ENCODE measurements at places on chromosomes 16 and 17.

- H3K27me3 ChIP-seq = no peaks in the 10 kb centered on the region
- no peak overlapping the region for H3K4me3 ChIP-seq
- H3K4me1 ChIP-seq = no peaks in the 10 kb centered on the region
- DNase-seq = no peak
- no peaks in the 10 kb centered on the region for H3K36me3 ChIP-seq
These were observed 95.7 kb downstream of the WNT3 start for GRCh38 chr17:46722662-46723285.

- H3K4me3 ChIP-seq = no peak overlapping the region
- no peaks in the 10 kb centered on the region for H3K4me1 ChIP-seq
- no peak for DNase-seq
- H3K27ac ChIP-seq = no peak overlapping the region
- no peaks in the 10 kb centered on the region for H3K36me3 ChIP-seq
These were observed 22.8 kb downstream of the RAB40B start for GRCh38 chr17:82675476-82676245.

DNA sequence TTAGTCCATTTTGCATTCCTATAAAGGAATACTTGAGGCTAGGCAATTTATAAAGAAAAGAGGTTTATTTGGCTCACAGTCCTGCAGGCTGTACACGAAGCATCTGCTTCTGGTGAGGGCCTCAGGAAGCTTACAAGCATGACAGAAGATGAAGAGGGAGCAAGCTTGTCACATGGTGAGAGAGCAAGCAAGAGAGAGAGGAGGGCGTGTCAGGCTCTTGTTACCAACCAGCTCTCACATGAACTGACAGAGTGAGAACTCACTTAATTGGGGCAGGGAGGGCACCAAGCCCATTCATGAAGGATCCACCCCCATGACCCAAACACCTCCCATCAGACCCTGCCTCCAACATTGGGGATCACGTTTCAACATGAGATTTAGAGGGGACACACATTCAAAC lies 1.6 kb downstream of the CHCT1 start:
- no peak overlapping the region for H3K4me3 ChIP-seq
- H3K4me1 ChIP-seq = peaks cover 4% of the 10 kb centered on the region
- no peak overlapping the region for H3K27ac ChIP-seq
- peak; percentile 4 for DNase-seq
- H3K36me3 ChIP-seq = no peaks in the 10 kb centered on the region

DNA sequence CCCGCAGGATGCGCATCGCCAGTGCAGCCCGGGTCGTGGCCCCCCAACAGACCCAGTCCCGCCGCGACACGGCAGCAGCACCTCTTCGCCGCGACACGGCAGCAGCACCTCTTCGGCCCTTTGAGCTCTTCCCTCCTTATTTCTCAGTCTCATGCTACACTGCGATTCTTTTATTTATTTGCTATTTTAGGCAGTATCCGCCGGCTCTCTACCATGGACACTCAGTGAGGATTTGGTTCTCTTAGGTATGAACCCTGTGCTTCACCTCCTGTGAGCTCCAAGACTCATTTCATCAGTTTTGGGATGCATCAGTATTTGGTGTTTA lies 8.3 kb upstream of the MAP2K3 start:
- H3K4me1 ChIP-seq = peaks cover 38% of the 10 kb centered on the region
- H3K36me3 ChIP-seq = no peaks in the 10 kb centered on the region
- H3K4me3 ChIP-seq = peak overlapping the region; percentile 82
- H3K27ac ChIP-seq = peak overlapping the region; percentile 87
- no peaks in the 10 kb centered on the region for H3K27me3 ChIP-seq

- H3K36me3 ChIP-seq = peaks cover 23% of the 10 kb centered on the region
- DNase-seq = no peak
- H3K4me3 ChIP-seq = no peak overlapping the region
- H3K27ac ChIP-seq = no peak overlapping the region
- H3K4me1 ChIP-seq = peaks cover 33% of the 10 kb centered on the region
These were observed 48.9 kb downstream of the TEX2 start for GRCh38 chr17:64213995-64214811.

DNA sequence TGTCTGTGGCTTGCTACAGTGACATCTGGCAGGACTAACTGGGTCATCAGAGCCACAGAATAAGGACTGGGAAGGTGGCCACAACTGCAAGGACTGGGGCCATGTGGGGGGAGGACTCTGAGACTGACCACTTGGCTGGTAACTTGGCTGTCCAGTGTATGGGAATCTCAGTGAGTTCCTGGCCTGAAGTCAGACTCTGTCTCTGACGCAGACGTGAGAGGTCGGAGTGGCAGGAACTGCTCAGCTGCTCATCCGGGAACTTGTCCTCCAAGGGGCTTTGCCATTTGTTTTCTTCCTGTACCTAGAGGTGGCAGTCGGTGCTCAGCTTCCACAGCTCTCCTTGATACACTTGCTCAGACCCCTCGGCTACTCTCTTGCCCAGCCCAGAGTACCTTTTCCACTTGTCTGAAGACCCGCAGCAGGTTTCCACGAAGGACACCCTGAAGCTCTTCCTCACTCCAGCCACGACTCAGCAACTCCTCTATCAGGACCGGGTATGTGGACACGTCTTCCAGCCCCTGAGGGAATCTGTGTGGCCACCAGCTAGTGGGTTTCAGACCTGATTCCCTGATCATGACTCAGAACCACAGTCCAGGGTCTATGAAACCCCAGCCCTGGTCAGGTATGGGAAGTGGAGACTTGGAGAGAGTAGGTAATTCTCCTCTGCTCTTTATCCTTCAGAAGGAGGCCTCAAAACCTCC lies 7.3 kb upstream of the DPEP3 start:
- no peaks in the 10 kb centered on the region for H3K27me3 ChIP-seq
- H3K4me3 ChIP-seq = no peak overlapping the region
- H3K4me1 ChIP-seq = peaks cover 25% of the 10 kb centered on the region
- no peak for DNase-seq
- H3K36me3 ChIP-seq = no peaks in the 10 kb centered on the region

DNA sequence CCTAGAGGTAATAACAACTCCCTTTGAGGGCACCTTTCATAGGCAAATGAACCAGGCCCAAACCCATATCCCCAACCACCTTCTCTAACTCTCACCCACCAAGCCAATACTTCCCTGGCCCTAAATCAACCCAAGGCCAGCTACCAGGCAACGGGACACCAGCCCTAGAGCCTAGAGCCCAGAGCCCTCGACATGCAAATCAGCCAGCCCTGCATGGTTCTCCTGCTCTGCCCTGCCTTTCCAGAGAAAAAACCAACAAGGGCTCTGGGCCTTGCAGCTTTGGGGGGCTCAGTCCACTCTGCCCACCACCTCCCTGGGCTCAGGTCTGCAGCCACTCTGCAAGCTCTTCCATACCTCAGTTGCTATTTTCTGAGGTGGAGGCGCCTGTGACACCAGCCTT lies 55.0 kb downstream of the PITPNM3 start:
- no peaks in the 10 kb centered on the region for H3K36me3 ChIP-seq
- H3K4me3 ChIP-seq = no peak overlapping the region
- no peak for DNase-seq
- H3K4me1 ChIP-seq = peaks cover 5% of the 10 kb centered on the region
- no peak overlapping the region for H3K27ac ChIP-seq

DNA sequence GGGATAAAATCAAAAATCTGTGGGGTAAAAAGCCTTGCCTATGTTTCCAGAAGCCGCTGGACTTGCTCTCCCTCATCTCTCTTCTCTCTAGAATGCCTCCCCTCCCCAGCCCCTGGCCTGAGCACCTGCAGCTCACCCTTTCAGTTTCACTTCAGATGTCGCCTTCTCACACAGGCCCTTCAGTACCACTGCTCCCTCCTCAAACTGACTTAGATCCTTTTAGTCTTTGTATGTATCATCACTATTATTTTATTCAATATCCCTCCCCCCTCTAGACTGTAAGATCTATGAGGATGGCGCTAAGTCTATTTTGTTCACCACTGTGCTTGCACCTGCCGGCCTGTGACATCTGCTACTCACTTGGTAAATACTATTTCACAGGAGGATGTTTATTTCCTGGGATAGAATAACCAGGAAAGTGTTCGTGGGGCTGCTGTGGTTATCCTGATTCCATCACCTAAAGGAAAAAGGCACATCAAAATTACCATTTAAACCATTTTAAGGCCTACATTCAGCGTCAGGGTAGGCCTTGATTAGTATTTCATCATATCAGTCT lies 122.3 kb downstream of the MRTFB start:
- peak overlapping the region; percentile 89 for H3K27ac ChIP-seq
- DNase-seq = peak; percentile 59
- H3K4me3 ChIP-seq = peak overlapping the region; percentile 61

DNA sequence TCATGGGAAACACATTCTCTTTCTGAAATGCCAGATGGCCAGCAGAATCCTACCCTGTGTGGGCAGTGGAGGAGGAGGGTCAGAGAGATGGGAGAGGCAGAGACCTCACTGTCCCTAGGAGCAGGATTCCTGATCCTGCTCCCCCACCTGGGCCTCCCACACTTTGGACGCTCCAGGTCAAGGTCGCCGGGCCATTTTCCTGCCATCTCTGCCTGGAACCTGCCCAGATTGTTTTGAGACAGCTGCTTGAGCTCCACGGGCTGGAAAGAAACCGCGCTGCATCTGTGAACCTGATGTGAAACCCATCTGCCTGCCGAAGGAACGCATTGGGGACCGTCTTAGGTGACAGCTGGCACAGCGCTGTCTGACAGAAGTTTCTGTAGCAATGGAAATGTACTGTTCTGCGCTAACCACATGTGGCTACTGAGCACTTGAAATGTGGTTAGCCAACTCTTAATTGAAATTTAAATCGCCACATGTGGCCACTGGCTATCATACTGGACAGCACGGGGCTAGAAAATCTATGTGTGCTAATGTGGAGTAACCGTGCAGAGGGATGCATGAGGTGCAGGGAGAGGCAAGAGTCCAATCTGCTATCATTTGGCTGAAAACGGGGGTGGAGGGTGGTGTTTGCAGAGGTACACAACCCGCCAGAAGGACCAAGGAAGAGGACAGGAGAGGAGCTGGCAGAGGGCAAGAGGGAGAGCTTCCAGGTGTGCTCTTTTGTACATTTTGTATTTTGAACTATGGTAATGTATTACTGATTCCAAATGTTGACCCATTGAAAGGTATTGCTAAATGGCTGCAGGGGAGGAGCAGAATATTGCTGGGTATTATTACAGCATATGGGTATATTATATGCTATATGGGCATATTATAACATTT lies 15.4 kb upstream of the NUBP1 start:
- H3K4me3 ChIP-seq = no peak overlapping the region
- no peaks in the 10 kb centered on the region for H3K27me3 ChIP-seq
- no peaks in the 10 kb centered on the region for H3K36me3 ChIP-seq
- H3K4me1 ChIP-seq = no peaks in the 10 kb centered on the region
- DNase-seq = no peak
- no peak overlapping the region for H3K27ac ChIP-seq

GRCh38 chr17:78112518-78113471 lies 15.8 kb downstream of the TMC6 start:
- DNase-seq = peak; percentile 85
- peak overlapping the region; percentile 80 for H3K27ac ChIP-seq
- no peak overlapping the region for H3K4me3 ChIP-seq
- H3K36me3 ChIP-seq = peaks cover 54% of the 10 kb centered on the region
- no peaks in the 10 kb centered on the region for H3K27me3 ChIP-seq

GRCh38 chr17:36092230-36092629 lies 2.3 kb upstream of the CCL3 start:
- H3K36me3 ChIP-seq = peaks cover 7% of the 10 kb centered on the region
- H3K27ac ChIP-seq = peak overlapping the region; percentile 87
- peak; percentile 77 for DNase-seq
- H3K4me3 ChIP-seq = peak overlapping the region; percentile 31

GRCh38 chr17:77322514-77323412 lies 182.0 kb downstream of the SEC14L1 start:
- H3K27me3 ChIP-seq = no peaks in the 10 kb centered on the region
- H3K4me1 ChIP-seq = peaks cover 49% of the 10 kb centered on the region
- no peak for DNase-seq
- no peak overlapping the region for H3K27ac ChIP-seq

- peak; percentile 35 for DNase-seq
- peaks cover 10% of the 10 kb centered on the region for H3K4me1 ChIP-seq
- H3K27ac ChIP-seq = no peak overlapping the region
- H3K36me3 ChIP-seq = no peaks in the 10 kb centered on the region
- no peak overlapping the region for H3K4me3 ChIP-seq
These were observed 10.3 kb upstream of the ITGAX start for GRCh38 chr16:31344712-31345111.

- H3K4me1 ChIP-seq = peaks cover 33% of the 10 kb centered on the region
- no peak for DNase-seq
- H3K4me3 ChIP-seq = peak overlapping the region; percentile 95
These were observed 2.0 kb downstream of the TBC1D10B start for GRCh38 chr16:30368122-30368791.

DNA sequence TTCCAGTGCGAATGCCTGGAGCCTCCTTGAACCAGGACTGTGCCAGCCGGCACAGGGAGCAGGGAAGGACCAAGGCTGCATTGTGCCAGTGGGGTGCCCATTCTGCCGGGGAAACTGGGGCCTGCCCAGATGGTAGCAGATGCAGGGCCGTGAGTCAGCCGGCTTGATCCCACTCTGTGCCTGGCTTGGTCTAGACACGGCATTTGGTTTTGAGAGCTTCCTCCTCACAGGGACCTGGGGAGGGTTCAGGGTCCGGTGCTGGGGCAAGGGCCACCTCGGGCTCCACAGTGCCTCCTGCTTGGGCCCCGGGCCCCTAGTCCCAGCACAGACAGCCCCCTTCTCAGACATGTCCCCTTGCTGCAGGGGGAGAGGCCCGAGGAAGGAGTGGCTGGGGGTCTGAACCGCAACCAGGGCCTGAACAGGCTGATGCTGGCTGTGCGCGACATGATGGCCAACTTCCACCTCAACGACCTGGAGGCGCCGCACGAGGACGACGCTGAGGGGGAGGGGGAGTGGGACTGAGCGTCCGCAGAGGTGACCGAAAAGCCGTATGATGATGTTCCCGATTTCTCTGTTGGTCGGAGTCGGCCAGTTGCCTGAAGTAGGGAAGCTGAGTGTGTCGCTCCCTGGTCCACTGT lies 7.8 kb upstream of the MC1R start:
- H3K4me1 ChIP-seq = peaks cover 4% of the 10 kb centered on the region
- no peaks in the 10 kb centered on the region for H3K27me3 ChIP-seq
- no peak overlapping the region for H3K27ac ChIP-seq
- peaks cover 38% of the 10 kb centered on the region for H3K36me3 ChIP-seq
- H3K4me3 ChIP-seq = no peak overlapping the region
- DNase-seq = no peak

DNA sequence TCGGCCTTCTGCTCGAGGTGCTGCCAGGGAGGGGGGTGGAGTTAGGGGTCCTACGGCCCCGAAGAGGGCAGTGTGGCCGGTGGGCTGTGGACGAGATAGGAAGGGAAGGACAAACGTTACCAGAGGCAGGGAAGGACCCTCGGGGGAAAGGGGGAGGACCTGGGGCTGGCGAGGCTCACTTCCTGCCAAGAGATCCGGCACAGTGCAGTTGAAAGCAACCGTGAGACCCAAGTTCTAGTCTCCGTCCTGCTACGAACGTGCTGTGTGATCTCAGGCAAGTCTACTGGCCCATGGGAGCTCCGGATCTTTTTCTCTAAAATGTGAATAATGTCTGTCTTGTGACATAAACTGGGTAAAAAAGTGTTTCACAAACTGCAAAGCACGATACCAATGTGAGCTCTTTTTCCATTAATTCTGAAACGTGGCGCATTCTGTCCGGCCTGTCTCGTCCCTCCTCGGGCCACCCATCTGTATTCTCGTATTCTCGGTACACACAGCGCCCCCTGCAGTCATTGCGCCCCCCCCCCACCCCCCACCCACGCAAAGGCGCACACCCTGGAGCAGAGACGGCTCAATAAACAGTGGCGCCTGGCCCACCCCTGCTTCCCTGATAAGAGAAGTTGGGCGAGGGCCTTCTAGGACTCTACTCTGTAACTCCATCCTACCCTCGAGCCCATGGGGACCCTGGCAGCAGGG lies 8.8 kb downstream of the CYGB start:
- peak overlapping the region; percentile 52 for H3K4me3 ChIP-seq
- H3K27ac ChIP-seq = peak overlapping the region; percentile 67
- no peaks in the 10 kb centered on the region for H3K36me3 ChIP-seq
